A549 treated with DMSO at 1 μM for 4 hours (cell line): ENCODE measurements at places on chromosomes 4 and X. TPM values are rescaled to one million over a fixed set of nuclear protein-coding genes. Genes with fewer than 3 reads are reported as not detected.

The BST1 gene
- 17.6 to 21.6 TPM (median 18.5 TPM) in 5 replicates for total RNA-seq

The RAB40A gene
- total RNA-seq: 0.05 TPM in 1 of 5 replicates, not detected in the others

The LANCL3 gene
- 0.01 TPM in 1 of 5 replicates, not detected in the others for total RNA-seq

The NRK gene
- not detected in 5 replicates for total RNA-seq

The PFKFB1 gene
- 0.06 to 0.11 TPM (median 0.09 TPM) in 3 of 5 replicates, not detected in the others for total RNA-seq

The MCTS1 gene
- 87.9 to 104 TPM (median 98.3 TPM) in 5 replicates for total RNA-seq

The FTHL17 gene
- total RNA-seq: not detected in 5 replicates
